Activated CD4-positive, alpha-beta memory T cell treated with anti-CD3 and anti-CD28 coated beads, Interleukin-2, amount 10 ng/mL, durations not matched to agents 7 days and 5 days (primary cell): ENCODE measurements at places on chromosomes 6 and 20. TPM values are rescaled to one million over a fixed set of nuclear protein-coding genes. Genes with fewer than 3 reads are reported as not detected.

Gene SLC17A3
- 0.96 TPM for total RNA-seq

Gene PPP1R16B
- 119 TPM for total RNA-seq

Gene ARFGAP1
- 80.1 TPM for total RNA-seq

Gene GTSF1L
- not detected for total RNA-seq

Gene PRSS16
- total RNA-seq, result 1.6 TPM
